ENCODE measurements at places on chromosomes 2 and 18.

GRCh38 chr2:161063946-161064306, 96.3 kb upstream of the TANK start:
- DNase-seq = no peak

- no peak for DNase-seq
Observed at GRCh38 chr2:42133771-42134195, 35.4 kb upstream of the EML4 start.

DNA sequence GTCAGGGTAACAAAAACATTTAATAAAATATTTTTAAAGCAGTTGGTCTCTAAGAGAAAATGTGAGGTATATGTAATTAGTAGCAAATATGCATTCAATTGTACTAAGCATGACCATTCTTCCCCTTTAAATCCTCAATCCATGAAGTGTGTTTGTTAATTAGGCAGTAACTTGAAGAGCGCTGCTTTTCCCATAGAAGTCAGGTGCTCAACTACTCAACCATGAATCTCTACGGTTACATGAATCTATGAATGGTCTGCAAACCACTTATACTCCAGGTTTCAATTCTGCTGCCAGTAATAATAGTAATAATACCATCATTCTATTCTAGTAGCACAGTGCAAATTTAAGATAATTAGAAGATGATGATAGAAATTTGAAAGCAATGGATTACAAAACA, 55.8 kb downstream of the SLC8A1 start:
- no peak for DNase-seq

DNA sequence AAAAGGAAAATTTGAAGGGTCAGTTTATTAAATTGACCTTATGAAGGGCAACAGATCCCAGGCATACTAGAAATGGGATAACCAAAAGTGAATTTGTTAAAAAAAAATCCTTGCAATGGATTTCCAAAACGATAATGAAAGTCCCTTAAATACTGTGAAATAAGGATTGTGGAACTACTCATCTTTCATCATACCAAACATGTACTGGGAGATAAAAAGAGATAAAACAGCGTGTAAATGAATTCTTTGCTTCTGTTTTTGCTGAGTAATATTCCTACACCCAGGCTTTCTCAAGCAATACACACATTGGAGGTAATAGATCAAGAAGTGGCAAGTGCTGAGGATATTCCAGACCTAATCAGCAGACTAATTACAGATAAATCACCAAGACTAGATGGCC, 3.8 kb downstream of the LYPD6 start:
- DNase-seq = no peak

DNA sequence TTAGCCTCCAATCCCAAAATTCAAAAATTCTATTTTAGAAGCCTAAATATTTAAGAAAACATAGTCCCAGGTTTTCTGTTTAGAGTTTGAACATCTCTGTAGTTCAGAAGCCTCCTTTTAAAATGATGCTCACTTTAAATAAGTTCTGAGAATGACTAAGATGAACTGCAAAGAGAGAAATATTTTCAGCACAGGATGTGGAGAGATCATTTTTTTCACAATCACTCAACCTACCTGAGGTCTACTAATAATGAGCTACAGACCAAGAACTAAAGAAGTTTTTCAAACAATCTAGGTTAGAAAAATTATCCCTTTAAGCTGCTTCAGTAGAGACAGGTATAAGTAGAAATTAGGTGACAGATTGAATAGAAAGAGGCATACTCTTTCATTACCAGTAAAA, 185.1 kb upstream of the CYP26B1 start:
- no peak for DNase-seq

DNA sequence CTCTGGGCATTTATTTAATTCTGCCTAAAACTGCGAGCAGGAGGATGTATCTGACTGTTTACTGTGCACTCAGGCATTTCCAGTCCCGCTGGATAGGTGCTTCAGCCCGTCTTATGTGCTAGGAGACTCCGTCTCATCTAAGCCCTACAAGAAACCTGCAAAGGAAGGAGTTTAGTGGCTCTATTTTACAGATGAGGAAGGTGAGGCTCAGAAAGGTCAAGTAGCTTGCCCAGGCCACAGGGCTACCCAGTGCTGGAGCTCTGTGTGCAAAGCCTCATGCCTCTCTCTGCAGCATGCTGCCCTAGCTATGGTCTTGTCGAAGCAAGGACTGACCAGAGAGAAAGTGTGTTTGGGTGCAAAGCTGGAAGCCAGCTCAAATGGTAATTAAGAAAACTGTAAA, 73.6 kb upstream of the AFF3 start:
- no peak for DNase-seq

- no peak for DNase-seq
Observed at GRCh38 chr2:203442463-203442862, 92.6 kb downstream of the RAPH1 start.

DNA sequence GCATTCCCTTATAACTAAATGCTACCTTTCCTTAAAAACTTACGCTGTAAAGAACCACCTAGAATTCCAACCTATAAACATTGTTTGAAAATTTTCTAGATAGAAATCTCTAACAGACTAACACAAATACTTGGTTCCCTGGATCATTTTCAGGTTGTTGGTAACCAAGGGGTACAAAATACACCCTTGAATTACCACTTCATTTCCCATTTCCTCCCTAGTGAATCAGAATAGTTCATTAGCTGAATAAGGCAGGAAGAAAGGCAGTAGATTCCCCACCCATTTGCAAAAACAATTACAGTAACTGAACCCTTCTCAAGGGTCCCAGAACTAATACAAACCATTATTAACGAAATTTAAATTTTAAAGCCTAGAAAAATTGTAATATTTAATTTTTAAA, 5.5 kb downstream of the MEX3C start:
- no peak for DNase-seq

- no peak for DNase-seq
Observed at GRCh38 chr2:208189069-208189809, 591 bp downstream of the C2orf80 start.

DNA sequence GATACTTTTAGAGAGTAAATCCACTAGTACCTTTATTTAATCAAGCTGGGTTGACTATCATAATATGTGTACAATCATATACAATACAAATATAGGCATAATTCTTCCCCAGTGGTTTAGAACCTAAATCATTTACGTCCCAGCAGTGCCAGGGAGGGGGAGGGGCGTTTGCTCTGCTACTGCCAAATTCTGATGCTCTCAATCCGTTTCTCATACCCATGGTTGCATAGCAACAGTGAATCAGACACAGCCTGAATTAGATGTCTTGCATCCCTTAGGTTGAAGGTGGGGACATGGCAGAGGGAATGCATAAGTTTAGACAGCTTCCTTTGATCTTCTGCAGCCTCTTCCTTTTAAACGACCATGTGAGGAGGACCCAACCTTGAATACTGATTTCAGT, 135.4 kb downstream of the ABCA12 start:
- no peak for DNase-seq

DNA sequence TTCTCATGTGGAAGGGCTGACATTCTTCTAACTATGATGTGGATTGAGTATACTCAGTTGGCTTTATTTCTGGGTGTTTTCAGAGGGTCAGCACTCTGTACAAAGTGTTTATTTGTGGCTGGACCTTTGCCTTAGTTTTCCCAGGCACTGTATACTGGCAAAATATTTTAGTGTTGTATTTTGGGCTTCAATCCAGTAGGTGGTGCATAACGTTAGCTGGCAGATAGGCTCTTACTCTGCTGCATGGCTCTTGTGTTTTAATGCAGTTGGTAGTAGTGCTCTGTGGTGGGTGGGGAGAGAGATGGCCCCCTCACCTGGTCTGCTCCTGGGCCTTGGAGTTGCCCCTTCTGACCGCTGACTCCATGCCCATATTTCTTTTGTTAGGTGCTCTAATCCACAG, 75.6 kb upstream of the REG3A start:
- DNase-seq = no peak

- DNase-seq = no peak
Observed at GRCh38 chr2:117949806-117950205, 64.1 kb downstream of the CCDC93 start.

GRCh38 chr2:237074211-237074993, 11.3 kb upstream of the COPS8 start:
- no peak for DNase-seq

DNA sequence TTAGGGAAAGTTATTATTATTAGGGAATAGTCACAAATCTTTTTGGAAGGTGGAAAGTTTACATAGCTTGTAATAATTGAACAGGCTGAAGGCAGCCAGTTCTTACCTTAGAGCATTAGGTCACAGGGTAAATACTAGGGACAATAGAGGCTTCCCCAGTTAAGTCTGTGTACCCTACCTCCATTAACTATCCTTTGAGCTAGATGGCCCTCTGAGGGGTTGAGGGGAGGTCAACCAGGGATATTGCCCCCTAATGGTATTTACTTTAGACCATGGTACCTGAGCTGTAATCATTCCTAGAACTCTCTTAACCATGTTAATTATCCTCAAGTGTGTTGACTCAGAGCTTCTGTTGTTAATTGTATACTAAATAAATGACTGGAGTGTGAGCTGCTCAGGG, 120.5 kb upstream of the SCN7A start:
- no peak for DNase-seq

- no peak for DNase-seq
Observed at GRCh38 chr2:68879296-68879695, 8.1 kb upstream of the BMP10 start.

DNA sequence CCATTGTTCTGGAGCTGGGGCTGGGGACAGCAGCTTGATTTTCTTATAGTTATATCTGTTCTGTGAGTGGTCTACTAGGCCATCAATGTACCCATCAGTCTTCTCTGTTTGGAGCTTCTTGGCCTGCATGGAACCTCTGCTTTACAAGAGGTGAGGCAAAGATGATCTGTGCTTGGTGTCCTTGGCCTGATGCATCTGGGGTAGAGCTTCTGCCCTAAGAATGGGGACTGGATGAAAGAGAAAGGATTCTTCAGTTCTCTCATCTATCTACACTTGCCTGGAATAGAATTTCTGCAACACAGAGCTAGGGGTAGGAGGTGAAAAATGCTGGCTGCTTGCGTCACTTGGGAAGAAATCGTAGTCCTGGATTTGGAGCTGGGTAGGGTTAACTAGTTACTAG, 46.2 kb downstream of the ACSL3 start:
- DNase-seq = no peak

- no peak for DNase-seq
Observed at GRCh38 chr2:188966079-188966571, 8.0 kb upstream of the COL3A1 start.

DNA sequence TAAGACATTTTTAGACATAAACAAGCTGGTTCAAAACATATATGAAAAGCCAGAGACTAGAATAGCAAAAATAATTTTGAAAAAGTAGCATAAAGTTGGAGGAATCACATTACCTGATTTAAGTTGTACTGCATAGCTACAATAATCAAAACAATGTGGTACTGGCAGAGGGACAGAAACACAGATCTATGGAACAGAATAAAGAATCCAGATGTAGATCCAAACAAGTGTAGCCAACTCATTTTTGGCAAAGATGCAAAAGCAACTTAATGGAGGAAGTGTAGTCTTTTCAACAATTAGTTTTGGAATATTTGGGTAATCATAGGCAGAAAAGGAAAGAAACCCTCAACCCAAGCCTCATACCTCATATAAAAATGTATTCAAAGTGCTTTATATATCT, 278.7 kb upstream of the ZNF521 start:
- no peak for DNase-seq

- peak; percentile 47 for DNase-seq
Observed at GRCh38 chr2:8872821-8873432, 35.5 kb upstream of the KIDINS220 start.

DNA sequence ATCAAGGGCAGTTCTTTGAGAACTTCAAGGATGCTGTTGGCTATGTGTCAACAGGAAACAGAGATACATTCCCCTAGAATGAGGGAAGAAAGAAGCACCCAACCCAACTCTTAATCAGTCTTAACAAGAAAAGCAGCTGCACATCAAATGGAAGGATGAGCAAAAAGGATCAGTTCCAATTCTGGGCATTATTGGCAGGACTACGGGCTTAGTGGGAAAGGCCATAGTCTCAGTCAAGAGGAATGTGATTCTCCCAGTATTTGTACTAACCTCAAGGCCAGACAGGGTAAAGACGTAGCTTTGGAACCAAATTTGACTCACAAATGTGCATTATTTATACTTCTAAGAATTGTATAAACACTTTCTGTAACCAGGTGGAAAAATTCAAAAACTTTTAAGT, 18.2 kb downstream of the BMP10 start:
- peak; percentile 56 for DNase-seq

- no peak for DNase-seq
Observed at GRCh38 chr2:204445149-204445548, 100.1 kb upstream of the PARD3B start.

GRCh38 chr18:72075040-72075439, 469.1 kb downstream of the CBLN2 start:
- DNase-seq = no peak

DNA sequence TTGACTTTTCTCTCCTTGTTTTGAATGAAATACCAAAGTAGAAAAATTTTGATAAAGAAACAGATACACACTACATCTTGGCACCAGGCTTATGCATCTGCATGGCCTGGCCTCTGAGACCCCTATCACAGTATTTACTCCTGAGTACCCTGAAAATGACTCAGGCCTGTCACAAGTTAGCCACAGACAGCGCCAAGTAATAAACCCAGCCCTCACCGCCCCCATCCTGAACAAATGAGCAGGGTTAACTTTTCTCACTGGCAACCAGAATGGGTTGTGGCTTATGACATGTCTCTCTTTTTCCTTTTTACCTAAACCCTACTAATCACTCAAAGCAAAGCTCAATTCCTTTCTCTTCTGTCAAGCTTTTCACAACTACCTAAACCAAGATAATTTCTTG, 35.3 kb downstream of the SPRED2 start:
- no peak for DNase-seq

GRCh38 chr18:63130176-63130575, 189.4 kb downstream of the BCL2 start:
- DNase-seq = no peak

GRCh38 chr18:48992133-48992532, 41.4 kb upstream of the SMAD7 start:
- DNase-seq = no peak

- no peak for DNase-seq
Observed at GRCh38 chr2:96470636-96471035, 34.5 kb downstream of the NEURL3 start.

DNA sequence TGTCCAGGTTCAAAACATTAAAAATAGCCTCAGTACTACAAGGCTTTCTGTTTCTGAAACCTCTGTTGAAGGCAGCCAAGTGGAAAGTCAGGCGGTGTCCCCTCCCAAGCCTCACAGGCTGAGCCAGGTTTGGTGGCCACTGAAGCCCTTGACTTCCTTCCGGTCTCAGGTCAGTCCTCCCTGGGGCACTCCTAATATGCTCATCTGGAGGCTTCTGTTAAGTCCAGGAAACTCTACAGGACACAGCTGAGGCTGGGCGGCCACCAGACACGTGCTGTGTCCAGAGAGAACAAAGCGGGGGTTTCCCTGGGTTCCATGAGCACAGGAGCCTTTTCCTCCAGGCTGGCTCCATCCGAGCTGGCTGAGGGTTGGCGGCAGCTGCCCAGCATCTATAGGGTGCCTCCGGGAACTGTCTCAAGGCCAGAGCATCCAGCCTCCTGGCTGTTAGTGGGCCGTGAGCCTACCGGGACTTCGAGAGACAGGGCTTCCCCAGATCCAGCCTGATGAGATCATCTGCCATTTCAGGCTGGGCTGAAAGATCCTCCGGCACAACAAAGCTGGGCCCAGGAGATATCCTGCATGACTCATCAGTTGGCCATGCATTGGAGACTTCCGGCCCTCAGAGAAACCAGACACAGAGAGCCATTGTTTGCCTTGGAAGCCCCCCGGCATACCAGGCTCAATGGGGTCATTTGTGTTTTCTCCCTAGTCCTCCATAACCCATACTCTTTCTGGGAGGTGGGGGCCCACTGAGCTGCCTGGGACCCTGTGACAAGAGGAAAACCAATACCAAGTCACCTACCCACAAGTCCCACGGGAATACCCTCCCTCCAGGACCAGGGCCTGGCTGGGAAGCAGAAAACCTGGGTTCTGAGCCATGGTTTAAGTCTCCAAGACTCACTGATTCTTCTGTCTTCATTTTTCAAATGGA, 71.7 kb downstream of the HS1BP3 start:
- DNase-seq = peak; percentile 95

All from AG04450 (cell line).